Vagina (tissue), 2 donors: ENCODE measurements at places on chromosomes 12 and 14.

DNA sequence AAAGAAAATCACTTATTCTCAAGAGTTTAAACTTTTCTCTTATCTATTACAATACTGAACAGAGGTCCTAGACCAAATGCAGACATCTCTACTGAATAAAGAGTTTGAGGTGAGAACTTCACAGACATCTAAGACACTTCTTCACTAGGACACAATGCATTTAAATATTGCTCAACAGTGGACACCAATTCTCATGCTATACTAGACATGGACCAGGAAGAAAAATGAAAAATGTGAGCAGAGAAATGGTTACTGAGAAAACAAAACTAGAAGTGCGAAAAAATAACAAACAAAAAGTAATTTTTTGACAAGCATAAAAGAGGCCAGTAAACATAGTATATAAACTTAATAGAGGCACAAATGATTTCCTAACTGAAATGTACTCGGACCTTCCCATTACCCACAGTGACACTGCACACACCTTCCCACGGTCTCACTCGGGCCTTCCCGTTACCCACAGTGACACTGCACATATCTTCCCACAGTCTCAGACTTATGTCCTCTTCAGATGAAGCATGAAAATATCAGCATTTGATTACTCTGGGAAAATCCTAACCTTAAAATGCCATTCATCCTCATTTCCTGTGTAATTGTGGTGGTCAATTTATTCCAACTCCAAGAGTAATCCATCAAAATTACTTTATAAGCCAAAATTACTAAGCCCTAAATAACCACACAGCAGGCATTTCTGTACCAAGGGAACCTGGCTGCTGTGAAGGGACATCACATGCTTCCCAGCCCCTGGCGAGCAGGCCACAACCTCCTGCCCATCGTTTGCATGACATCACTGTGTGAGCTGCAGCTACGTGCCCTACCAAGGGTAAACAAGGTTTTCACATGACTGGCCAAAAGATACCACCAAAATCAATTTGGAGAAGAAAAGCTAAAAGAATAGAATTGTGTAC is 6.4 kb downstream of the SLC15A4 start:
- no peak for DNase-seq

- no peak for DNase-seq
Observed at GRCh38 chr14:58797010-58797429, 159.3 kb downstream of the DACT1 start.

- DNase-seq: no peak
Observed at GRCh38 chr14:105324871-105325270, 10.3 kb downstream of the PACS2 start.

DNA sequence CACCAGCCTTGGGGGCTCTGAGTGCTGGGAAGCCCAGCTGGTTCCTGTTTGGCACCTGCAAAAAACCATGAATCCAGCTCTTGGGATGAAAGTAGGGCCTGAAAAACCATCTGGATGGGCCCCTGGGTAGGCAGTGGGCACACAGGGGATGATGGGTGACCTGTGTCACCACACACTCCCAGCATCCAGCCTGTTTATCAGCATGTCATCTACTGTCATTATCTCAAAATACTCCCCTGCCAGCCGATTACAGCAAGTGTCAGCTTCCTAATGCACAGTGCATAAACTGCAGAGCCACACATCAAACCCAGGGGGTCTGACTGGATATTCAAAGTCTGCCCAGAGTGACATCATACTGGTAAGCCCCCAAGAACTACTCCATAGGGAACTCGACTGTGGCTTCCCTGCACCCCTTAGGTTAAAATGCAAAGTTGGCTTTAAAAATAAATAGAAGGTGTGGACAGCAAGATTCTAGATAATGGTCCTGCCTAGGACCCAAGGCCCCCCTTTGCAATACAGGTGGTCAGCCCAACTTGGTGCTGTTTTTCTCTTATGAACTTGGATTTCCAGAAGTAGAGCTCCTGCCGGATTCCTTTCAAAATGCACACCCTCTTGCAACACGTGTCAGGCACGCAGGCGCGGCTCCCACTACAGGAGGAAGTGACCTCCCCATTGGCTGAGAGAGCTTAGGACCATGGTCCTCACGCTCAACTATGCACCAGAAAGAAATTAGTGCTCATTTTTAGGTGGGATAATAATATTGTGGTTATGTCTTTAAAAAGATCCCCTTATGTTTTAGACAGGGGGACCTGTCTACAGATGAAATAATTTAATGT is 94.1 kb downstream of the GCH1 start:
- no peak for DNase-seq

DNA sequence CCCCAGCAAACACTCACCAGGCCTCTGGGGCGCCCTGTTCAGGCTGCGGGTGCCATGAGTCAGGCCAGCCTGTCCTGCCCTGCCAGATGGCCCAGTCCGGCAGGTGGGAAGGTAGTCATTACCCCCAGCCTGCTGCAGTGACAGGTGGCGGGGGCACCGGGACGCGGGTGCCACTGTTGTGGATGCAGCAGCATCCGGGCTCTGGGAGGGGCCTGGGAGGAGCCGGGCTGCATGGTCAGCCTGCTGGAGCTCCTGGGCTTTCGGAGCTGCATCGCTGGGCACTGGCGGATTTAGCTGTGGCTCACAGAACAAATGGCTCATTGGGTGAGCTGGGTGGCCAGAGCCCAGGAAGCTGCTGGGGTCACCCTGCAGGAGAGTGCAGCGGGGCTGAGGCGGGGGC is 13.5 kb downstream of the CEP170B start:
- no peak for DNase-seq

DNA sequence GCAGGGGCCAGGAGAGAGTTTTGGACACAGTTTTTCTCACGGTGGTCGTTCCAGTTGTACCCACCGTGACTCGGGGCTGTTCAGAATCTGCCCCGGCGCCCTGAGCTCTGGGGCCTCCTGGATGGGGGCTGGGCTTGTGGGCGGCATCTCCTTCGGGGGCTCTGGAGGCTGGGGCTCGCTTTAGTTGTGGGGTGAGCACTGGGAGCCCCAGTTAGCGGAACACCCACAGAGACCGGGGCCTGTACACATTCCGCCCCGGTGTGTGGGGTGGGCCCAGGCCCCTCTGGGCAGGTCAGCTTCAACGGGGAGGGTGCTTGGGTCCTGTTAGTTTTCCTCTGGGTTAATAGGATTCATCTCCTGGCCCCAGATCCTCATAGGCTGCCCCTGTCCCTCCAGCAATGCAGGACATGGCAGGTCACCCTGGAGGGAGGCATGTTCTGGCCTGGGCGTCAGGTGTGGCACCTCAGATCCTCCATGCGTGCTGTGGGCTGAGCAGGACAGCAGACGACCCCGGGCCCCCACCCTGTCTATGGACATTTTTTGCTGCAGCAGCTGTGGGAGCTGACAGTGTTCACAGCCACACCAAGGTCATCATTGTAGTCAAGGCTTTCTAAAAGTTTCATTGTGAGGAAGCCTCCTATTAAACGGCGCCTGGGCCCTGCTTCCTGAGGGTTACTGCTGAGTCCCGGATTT is 393.2 kb downstream of the TMEM121 start:
- no peak for DNase-seq

GRCh38 chr12:6049992-6050391 is 74.5 kb downstream of the VWF start:
- no peak for DNase-seq

GRCh38 chr12:92511786-92512185 is 191.0 kb upstream of the PLEKHG7 start:
- no peak for DNase-seq

- DNase-seq: no peak
Observed at GRCh38 chr14:98171654-98172053, 1100.3 kb downstream of the BCL11B start.

- no peak for DNase-seq
Observed at GRCh38 chr14:63480599-63480998, 62.6 kb downstream of the PPP2R5E start.

- DNase-seq: no peak
Observed at GRCh38 chr14:93981316-93982229, 5.2 kb upstream of the ASB2 start.

GRCh38 chr12:27333403-27334009 is 870 bp downstream of the BMAL2 start:
- no peak for DNase-seq

GRCh38 chr12:89762498-89763170 is 54.0 kb upstream of the ATP2B1 start:
- DNase-seq: no peak

GRCh38 chr12:57766464-57767304 is at the start of gene CYP27B1:
Gene CYP27B1, minus strand, starts transcription at chr12:57767078. Its CDS starts 37 bp downstream, at chr12:57767041.
- no peak for DNase-seq

- DNase-seq: no peak
Observed at GRCh38 chr14:75986439-75986765, 839 bp downstream of the IFT43 start.

DNA sequence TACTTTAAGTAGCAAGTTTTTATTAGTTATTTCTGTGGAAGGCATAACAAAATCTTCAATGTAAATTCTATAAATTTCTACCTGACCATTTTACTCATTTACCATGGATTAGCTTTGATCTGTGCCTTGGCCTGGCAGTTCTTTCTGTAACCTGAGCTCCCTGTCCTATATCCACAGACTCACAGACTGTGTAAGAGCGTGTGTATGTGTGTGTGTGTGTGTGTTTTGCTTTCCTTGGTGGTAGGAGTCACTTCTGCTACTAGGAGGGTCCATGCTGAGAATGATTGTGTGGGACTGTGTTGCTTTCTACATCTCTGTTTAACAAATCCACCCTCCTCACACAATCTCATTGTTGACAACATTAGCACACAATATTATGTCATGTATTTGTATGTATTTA is 221.2 kb upstream of the PELI2 start:
- no peak for DNase-seq

DNA sequence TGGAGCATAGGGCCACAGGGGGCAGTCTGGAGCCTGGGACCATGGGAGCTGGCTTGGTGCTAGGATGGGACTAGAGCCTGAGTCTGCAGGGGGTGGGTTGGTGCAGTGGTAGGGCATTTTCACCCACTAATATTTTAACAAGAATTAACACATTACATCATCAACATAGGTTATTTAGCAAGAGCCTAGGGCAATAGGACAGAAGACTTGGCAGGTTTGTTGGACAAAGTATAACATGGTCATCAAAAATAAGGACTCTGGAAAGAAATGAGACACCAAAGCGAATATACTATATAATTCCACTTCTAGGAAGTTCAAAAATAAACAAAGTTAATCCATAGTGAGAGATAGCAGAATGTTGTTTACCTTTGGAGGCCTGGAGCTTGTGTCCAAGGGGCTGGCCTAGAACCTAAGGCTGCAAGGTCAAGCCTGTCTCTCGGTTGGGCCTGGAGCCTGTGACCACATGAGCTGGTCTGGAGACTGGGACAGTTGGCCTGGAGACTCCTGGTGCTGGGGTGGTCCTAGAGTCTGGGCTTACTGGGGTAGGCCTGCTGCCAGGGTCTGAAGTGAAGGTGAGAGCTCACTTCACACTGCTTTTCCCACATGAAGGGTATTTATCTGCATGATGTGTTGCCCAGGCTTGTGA is 28.1 kb upstream of the CNOT2 start:
- DNase-seq: no peak

DNA sequence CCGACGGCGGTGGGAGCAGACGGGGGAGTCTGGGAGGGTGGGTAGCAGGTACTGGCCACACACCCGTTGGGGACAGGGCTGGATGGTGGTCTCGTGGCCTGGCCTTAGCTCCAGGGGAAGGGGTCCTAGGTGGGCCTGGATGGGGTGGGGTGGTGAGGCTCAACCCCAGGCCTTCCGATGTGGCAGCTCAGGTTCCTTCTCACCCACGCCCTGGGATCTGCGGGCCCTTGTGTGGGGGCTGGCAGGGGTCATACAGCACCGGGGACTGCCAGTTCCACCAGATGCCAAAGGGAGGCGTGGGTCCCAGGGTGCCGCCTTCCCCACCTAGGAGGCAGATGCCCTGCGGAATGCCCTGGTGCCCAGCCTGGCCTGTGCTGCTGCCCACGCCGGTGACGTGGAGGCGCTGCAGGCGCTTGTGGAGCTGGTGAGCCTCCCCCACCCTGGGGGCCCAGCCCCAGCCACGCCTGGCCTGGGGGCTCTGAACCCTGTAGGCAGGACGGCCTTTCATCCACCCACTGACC is 21.0 kb downstream of the ASPG start:
- no peak for DNase-seq

- DNase-seq: no peak
Observed at GRCh38 chr14:52021957-52022600, 32.7 kb downstream of the RTRAF start.

DNA sequence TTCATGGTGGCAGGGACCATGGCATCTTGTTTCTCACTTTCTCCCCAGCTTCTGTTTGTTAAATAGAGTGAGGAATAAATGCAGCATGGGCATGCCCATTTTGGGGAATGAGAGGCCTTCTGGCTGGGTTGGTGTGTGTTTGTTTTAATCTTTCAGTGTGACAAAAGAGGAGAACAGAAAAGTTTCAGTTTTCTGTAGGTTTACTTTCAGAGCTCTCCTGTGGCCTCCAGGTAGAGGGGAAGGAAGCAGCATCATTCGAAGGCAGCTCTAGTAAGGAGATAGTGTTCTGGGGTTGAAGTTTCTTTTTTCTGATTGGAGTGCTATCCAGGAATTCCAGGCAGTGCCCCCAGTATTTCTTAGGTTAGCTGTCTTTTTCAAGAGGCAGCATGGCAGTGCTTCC is 15.3 kb downstream of the MSRB3 start:
- DNase-seq: no peak

GRCh38 chr12:50806176-50806575 is 36.5 kb upstream of the TMPRSS12 start:
- DNase-seq: no peak

DNA sequence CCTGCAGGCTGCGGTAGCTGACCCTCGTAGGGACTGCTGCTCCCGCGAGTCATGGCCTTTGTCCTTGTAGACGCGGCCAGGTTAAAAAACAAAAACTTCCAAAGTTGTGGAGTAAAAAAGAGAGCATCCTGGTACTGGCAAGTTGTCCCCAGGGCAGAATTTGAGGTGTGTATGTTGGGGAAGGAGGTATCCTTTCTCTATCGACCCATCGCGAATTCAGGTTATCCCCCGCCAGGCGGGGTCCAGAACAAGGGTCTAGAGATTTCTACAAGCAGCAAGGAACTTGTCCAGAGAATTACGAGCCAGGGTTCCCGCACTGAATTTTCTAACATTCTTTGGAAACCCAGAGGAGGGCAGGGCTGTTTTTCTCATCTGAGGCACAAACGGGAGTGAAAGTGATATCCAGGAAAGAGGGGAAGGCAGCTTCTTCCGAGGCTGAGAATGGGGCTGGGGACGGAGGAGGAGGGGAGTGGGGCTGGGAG is 16.3 kb downstream of the TBX3 start:
- no peak for DNase-seq

DNA sequence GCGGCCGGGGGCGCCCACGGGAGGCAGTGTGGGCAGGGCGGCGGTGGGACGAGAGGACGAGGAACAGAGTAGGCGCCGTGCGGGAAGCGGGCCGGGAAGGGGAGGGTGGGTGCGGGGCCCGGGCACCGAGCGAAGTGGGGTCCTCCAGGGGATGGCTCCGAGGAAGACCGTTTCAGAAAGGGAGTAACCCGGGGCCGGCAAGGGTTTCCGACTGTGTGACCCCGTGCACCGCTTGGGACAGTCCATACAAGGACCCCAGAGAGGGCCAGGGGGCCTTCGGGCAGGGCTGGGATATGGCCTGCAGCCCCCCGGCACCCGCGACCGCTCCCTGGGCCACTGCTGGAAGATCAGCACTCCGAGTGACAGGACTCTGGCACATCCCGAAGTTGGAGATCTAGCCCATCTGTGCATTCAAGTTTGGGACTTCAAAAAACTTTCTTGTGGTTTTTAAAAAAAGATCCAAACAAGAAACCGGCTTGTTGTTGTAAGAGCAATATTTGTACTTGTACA is 448 bp downstream of the TSPAN9 start:
- DNase-seq: no peak
